ENCODE measurements at places on chromosomes 7 and 10. TPM values are rescaled to one million over a fixed set of nuclear protein-coding genes. Genes with fewer than 3 reads are reported as not detected.

GRCh38 chr7:41029072-41029499, 673.8 kb downstream of the INHBA start:
- H3K27ac ChIP-seq: no peak overlapping the region
- H3K36me3 ChIP-seq: no peaks in the 10 kb centered on the region
- H3K27me3 ChIP-seq: no peaks in the 10 kb centered on the region

DNA sequence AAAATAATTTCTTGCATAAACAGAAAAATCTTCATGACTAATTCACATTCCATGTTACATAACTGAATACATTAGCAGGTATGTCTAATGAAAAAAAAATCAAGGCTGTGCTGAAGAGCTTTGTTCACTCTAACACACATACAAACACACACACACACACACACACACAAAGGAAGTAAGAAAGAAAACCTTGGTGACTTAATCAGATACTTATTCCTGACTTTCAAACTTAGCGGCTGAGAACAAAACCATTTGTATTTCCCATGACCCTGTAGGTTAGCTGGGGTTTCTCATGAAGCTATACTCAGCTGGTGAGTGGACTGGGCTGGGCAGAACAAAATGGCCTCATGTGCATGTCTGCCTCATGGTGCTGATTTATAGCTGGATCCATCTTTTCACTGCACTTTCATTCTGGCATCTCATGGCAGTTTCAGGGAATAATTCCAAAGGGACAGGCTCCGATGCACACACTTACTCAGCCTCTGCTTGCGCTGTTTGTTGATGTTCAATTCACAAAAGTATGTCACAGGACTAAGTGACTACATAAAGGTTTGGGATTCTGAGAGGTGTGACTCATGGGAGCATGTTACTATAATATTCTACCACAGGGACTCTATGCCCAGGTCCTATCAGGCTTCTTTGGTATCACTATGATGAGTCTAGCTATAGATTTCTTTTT, 161.2 kb downstream of the PCLO start:
- no peaks in the 10 kb centered on the region for H3K36me3 ChIP-seq
- H3K27ac ChIP-seq: no peak overlapping the region
- no peaks in the 10 kb centered on the region for H3K27me3 ChIP-seq
- no peak overlapping the region for H3K4me3 ChIP-seq
- H3K4me1 ChIP-seq: no peaks in the 10 kb centered on the region

HYAL4 gene
- total RNA-seq: not detected

GRCh38 chr10:29958440-29958839, 100.9 kb downstream of the JCAD start:
- H3K36me3 ChIP-seq: no peaks in the 10 kb centered on the region
- H3K27me3 ChIP-seq: no peaks in the 10 kb centered on the region
- H3K27ac ChIP-seq: no peak overlapping the region
- H3K4me1 ChIP-seq: no peaks in the 10 kb centered on the region
- DNase-seq: no peak

- peaks cover 27% of the 10 kb centered on the region for H3K4me1 ChIP-seq
- H3K4me3 ChIP-seq: peak within 1 kb of the TSS; percentile 24
- no peak within 1 kb of the TSS for H3K27ac ChIP-seq
Measured at GRCh38 chr10:101229266-101230182, at the start of gene LBX1. LBX1 (minus strand) TSS chr10:101229463; CDS start chr10:101228815, 648 bp downstream.

DNA sequence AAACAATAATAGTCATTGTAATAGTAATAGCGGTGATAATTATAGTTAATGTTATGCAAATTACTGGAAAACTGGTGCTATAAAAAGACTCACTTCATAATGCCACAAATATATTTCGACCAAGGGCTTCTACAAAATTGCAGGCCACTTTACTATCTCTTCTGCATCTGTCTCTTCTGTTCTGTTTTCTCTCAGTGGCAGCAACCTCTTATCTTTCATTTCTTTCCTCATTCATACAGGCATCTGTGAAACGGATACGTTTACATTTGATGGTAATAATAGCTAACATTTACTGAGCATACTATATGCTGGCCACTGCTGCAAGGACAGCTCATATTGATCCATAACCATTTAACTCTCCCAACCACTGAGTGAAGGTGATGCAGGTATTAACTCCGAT, 537.4 kb upstream of the PFKP start:
- H3K27me3 ChIP-seq: peaks cover 7% of the 10 kb centered on the region
- H3K4me1 ChIP-seq: no peaks in the 10 kb centered on the region
- no peak overlapping the region for H3K4me3 ChIP-seq

DNA sequence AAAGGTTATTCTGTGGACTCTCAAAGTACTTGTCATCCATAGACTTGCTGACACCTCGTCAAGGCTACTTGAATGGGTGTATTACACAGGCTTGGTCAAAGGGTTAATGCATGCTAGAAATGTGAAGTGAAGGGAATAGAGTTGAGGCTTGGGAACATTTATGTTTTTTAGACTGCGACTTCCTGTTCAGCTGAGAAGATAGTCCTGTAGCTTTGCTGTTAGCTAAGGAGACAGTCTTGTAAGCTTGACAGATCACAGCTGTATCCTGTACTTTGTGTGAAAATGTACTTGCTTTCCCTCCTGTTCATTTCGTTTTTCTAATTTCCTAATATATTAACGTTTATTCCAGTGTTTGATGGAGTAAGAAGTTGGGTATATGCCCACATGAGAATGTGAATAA, 52.1 kb downstream of the ADD3 start:
- H3K4me3 ChIP-seq: no peak overlapping the region
- H3K27ac ChIP-seq: peak overlapping the region; percentile 50
- no peak for DNase-seq
- H3K27me3 ChIP-seq: no peaks in the 10 kb centered on the region

GRCh38 chr10:3110782-3111620, 43.7 kb downstream of the PFKP start:
- H3K4me3 ChIP-seq: no peak overlapping the region
- no peaks in the 10 kb centered on the region for H3K4me1 ChIP-seq
- no peak for DNase-seq

GRCh38 chr7:21641546-21641945, 98.7 kb downstream of the DNAH11 start:
- H3K36me3 ChIP-seq: no peaks in the 10 kb centered on the region
- no peak overlapping the region for H3K27ac ChIP-seq
- H3K27me3 ChIP-seq: peaks cover 18% of the 10 kb centered on the region
- H3K4me1 ChIP-seq: no peaks in the 10 kb centered on the region

GRCh38 chr10:116905845-116906210, 56.5 kb downstream of the ENO4 start:
- H3K4me1 ChIP-seq: no peaks in the 10 kb centered on the region
- peaks cover 20% of the 10 kb centered on the region for H3K27me3 ChIP-seq
- H3K36me3 ChIP-seq: no peaks in the 10 kb centered on the region
- H3K4me3 ChIP-seq: no peak overlapping the region
- DNase-seq: no peak

Measured in activated naive CD8-positive, alpha-beta T cell treated with anti-CD3 and anti-CD28 coated beads for 36 hours (primary cell).